ENCODE measurements at places on chromosomes 13 and 19.
A peak's percentile ranks its signal among the peaks of the same experiment; 100 is the strongest.

DNA sequence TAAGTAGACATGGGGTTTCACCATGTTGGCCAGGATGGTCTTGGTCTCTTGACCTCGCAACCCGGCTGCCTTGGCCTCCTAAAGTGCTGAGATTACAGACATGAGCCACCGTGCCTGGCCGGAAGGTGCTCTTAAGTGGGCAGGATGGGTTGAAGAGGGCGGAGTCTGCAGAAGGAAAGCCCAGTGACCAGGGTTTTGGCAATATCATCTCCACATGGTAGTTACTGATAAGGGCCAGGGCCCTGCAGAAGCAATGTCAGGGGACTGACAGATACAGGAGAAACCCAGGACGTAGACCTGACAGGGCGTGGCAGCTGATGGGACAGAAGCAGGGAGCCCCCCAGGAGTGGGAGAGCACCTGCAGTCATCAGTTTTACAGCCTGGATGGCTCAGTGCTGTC lies 45.7 kb upstream of the RNF113B start:
- no peak for DNase-seq

DNA sequence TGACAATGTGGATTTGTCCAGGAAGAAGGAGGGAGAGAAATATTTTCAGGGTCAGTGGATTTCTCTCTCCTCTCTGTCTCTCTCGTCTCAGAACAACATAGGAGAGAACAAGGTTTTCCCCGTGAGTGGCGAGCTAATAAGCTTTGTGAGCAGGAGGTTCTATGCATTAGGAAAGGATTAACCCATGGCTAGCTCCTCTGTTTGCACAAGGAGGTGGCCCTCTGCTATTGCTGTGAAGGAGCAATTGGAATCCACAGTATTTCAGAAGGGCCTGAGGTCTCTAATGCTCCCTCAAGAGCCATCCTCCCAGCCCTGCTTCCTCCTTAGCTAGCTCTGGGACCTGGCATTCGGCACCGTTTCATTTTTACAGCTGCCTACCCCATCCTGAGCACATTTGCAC lies 288.9 kb upstream of the MAB21L1 start:
- DNase-seq, result no peak

- no peak for DNase-seq
Measured at GRCh38 chr19:19458110-19458816, 52.8 kb downstream of the GATAD2A start.

- DNase-seq, result no peak
Measured at GRCh38 chr13:77781808-77782207, 84.3 kb downstream of the SLAIN1 start.

DNA sequence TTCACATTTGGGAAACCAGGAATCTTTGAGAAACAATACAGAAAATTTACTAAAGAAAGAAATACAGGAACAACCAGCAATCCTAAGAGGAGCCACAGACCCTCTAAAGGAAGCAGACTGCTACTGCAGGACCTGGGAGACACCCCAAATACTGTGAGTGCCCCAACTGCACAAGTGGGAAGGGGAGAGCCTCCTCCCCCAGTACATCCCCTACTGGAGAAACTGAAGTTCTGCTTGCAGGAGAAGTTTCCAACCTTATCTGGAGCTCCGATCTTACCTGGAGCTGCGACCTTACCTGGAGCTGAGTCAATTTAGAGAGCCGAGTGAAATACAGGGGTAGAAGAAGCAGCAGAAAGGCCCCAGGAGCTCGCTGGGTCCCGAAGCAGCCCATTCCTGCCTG lies 236.4 kb upstream of the SPRY2 start:
- DNase-seq, result no peak

- DNase-seq, result peak; percentile 95
Measured at GRCh38 chr19:44684892-44685863, 13.8 kb upstream of the CEACAM16 start.

DNA sequence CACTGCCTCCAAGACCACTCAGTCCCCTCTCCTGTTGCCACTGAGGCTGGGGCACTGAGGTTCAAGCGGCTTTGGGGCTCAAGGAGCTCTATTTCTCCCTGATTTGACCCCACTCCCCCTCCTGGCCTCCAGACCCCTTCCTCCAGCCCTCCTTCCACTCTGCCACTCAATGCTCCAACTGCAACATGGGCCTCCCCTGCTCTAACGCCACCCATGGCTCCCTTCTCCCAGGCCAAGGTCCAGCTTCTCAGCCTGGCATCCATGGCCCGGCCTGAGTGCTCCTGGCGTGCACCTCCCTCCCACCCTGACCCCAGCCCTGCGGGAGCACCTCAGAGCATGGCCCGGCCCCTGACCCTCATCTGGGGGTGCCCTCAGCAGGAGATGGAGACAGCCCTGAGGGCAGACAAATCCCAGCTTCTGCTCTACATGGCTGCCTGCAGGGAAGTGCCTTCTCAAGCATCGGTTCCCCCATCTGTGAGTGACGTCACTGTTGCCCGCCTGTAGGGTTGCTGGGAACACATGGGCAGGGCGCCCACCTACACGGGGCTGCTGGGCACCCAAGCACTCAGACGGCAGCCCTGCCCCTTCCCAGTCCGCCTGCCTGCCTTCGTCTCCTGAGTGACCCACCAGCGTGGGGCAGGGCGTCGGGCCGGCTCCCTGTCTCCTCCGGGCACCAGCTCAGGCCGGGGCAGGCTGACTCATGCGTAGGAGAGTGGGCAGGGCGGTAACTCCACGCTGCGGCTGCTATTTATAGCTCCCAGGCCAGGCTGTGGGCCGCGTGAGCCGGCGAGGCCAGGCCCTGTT lies 1.6 kb upstream of the DIRAS1 start:
- peak; percentile 80 for DNase-seq

- DNase-seq, result no peak
Measured at GRCh38 chr13:105778196-105778595, 757.3 kb downstream of the EFNB2 start.

DNA sequence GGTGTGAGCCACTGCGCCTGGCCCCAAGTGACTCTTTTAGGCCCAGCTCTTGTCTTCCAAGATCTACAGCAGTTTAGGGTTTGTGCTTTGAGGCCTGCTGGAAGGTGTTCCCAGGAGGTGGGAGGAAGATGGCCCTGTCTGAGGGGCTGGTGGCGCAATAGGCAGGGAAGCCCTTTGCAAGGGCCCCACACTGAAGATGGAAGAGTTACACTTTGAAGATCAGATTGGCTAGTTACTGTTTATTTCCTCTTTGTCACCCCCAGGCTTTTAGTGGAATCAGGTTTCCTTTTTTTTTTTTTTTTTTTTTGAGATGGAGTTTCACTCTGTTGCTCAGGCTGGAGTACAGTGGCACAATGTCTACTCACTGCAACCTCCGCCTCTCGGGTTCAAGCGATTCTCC lies 1.9 kb upstream of the RABAC1 start:
- DNase-seq, result no peak

DNA sequence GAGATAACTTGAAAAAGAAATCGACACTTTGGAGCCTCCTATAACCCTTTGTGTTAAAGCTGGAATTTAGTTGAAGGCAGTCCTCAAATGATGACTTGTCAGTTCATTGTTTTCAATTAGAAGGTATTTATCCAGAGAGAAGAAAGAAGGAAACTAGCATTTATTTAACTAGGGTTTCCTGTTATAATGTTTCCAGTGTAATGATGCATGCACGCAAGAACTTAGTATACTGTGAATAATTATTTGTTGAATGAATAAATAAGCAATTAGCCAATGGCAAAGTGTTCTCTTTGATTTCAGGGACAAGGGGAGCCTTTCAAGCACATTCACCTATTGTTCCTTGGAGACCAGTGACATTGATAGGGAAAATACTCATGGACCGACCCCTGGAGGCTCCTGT lies 307.4 kb downstream of the KLF5 start:
- DNase-seq, result no peak

DNA sequence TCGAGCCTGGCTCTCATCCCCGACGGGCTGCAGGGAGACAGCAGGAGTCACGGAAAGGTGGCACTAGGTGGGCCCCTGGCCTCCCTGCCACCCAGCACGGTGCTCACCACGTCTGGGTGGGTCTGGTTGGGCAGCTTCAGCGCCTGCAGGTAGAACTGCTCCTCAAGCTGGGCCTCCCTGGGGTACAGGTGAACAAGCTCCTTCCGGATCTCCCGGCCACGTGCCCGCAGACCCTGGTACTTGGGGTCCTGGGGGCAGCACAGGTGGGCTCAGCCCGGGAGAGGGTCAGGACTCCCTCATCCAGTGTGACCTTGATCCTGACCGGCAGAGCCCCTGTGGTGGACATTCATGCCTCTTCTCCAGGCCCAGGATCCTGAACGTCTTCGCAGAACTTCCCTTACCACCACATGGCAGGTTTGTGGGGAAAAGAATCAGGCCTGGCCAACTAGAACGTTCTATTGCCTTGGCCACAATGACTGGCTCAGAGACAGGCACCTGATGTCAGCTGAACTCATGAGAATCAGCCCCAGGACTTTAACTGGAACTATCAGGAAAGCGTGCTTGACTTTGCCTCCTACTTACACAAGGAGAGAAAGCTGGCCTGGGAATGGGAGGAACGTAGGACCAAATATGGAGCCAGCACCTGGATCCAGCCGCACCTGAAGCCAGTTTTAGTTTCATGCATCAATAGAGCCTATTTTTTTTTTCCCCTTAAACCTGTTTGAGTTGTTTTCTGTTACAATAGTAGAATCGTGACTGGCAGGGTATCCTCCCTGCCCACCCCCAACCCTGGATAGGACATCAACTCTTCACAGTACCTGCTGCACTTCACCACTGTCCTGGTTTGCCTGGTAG lies 8.9 kb downstream of the SARS2 start:
- DNase-seq, result no peak

DNA sequence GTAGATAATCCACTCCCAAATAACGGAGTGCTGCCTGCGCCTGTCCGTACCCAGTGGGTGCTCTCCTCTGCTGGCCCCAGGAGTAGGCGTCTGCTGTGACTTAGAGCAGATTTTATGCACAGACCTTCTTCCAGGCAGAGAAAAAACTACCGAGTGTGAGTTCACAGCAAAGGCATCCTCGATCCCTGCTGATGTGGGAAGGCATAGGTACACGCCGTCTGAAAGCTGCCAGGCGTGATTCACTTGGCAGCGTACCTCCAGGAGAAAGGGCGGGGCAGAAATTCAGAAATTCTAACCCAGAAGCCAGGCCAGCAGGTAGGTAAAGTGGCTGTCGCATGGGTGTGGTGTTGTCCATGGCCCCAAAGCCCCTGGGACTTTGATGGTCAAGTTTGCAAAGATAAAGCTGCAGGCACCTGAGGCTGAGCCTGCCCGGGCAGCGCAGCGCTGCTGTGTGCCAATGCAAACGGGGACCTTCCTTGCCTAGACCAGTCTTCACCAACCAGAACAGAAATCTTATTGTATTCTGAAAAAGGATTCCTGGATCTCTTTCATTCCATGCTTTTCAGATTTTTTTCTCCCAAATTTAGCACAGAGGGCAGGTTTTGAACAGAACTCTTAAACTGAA lies 36.3 kb downstream of the COL4A2 start:
- no peak for DNase-seq

DNA sequence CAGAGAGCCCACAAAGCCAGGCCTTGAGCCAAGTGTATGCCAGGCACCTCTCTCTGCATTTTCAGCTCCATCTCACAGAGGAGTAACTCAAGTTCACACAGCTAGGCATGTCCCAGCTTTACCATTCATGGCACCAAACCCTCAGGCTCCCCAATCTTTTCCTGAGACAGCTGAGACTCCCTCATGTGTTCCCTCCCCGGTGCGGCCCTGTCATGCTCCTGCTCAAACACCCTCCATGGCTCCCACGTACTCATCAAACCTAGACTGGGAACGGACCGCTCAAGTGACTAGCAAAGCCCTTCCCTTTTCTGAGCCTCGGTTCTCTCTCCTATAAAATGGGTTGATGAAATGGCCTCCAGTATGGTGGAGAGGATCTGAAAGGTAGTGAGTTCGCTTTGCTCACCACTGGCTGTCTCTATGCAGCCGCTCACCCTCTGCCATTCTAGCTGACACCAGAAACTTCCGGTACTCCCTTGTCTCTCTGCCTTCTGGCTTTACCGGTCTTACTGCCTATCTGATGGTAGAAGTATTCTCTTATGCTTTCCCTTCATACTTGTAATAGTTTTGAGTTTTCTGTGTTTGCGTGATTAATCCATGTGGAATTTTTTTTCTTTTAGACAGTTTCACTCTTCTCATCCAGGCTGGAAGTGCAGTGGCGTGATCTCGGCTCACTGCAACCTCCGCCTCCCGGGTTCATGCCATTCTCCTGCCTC lies 7.8 kb upstream of the SLC44A2 start:
- peak; percentile 91 for DNase-seq

DNA sequence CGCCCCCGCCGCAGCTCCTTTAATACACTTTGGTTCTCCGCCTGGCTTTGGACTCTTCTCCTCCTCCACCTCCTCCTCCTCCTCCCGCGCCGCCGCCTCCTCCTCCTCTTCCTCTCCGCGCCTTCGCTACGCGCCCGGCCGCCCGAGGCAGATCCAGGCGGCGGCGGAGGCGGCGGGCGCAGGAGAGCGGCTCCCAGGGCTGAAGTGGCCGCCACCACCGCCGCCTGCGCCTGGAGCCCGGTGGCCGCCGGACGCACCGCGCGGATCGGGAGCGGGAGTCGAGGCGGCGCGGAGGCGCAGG lies at the start of gene ZIC2:
TSS of gene ZIC2 (plus strand) at position 50 of the 301 bp plus-strand sequence. CDS start 281 bp downstream, outside the sequence.
- no peak for DNase-seq

DNA sequence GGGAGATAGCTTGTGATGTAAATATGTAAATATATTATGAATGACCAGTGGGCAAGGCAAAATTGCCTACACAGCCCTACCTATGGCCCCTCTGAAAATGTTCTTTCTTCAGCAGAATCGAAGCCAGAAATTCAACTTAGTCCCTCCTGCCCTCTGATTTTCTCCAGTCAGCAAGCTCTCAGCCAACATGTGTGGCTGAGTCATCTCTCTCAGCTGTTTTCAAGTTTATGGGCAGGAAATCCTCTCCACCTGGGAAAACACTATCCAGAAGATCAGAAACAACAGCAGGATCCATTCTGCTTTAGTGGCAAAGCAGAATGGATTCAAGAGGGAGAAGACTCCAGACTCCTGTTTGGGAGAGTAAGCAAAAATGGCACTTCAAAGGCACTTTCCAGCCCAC lies 8.9 kb upstream of the ZNF527 start:
- DNase-seq, result peak; percentile 33

GRCh38 chr13:80666782-80667552 lies 326.0 kb upstream of the SPRY2 start:
- DNase-seq, result no peak

Data from HCEC 1CT (cell line).